T-helper 1 cell (primary cell): ENCODE measurements at places on chromosomes 5 and 9.

DNA sequence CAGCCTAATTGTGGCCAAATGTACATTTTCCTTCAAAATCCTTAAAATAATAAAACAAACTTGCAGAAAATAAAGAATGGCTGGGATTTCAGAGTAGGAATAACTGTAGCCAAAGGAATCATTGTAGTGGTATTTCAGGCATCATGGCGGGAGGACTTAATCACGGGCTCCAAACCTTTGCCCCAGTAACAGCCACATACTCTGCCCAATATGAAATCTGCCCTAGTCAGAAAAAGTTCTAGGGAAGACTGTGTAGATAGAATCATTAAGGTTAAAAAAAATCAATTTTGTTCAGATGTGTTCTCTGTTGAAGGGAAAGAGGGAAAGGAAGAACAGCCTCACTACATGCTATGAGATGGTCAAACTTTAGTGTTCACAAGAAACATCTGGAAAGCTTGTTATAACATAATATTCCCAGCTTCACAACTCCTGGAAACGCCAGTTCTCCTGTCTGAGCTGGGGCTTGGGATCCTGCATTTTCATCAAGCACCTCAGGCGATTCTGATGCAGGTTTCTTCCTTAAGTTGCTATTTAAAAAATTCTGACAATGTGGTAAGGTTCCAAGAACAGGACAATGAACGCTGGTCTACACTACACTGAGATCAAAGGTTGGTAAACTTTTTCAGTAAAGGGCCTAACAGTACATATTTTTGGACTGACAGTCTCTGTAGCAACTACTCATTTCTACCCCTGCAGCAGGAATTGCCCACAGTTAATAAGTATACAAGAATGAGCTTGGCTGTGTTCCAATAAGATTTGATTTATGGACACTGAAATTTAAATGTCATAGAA is 87.9 kb downstream of the CEMIP2 start:
- DNase-seq = no peak

DNA sequence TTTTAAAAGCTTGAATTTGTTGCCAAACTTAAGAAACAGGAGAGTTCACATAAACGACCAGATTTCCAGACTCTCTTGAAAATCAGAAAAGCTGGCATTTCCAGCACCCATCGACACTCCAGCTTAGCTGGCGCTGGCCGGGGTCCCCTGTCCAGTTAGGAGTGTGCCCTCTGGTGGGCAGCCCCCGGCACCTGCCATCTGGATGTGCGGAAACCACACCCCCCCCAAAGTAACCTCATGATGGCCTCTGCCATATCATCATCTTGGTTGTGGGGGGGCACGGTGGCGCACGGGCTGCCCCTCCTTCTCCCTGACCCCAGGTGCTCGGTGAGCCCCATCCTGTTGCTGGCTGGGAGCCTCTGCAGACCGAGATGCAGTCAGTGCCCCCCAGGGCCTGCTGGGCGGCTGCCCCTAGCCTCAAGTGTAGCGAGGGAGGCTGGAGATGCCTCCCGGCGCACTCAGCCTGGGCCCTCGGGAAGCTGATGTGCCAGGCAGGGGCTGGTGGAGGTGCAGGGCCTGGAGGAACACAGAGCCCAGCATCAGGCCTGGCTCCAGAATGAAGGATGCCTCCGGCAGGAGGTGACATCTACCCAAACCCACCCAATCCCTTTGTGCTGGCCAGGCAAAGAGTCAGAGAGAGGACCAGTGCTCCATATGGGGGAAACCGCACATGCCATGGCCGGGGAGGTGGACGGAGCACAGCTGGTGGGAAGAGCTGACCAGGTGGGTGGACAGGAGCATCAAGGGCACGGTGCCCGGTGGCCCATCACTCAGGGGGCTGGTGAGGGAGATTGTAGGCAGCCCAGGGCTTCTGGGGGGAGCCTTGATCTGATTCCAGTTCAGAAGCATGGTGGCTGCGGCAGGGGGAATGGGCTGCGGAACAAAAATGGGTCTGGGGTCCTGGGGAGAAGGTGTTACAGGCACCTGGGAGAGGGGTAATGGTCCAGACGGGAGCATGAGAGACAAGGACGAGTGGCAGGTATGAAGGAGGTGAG is 70.6 kb downstream of the ADAMTS2 start:
- DNase-seq = no peak

- no peak for DNase-seq
These were observed 137.1 kb upstream of the FSTL4 start for GRCh38 chr5:133749331-133749985.

DNA sequence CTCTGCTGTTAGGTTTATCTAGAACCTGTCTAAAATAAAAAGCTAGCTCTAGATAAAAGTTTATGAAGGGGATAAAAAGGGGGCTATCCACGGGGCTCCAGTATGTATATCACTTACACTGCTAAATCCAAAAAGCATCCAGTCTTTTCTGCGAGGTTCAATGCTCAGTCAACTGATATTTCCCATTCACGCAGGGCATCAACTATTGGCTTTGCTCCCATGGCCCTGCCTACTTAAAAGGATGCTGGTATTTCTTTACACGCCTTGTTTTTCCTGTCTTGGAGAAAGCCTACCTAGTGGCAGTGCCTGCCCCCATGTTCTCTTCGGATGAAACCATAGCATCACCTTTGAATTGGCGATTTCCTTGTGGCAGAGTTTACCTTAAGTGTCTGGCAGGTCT is 8.1 kb downstream of the SPRY4 start:
- DNase-seq = no peak

DNA sequence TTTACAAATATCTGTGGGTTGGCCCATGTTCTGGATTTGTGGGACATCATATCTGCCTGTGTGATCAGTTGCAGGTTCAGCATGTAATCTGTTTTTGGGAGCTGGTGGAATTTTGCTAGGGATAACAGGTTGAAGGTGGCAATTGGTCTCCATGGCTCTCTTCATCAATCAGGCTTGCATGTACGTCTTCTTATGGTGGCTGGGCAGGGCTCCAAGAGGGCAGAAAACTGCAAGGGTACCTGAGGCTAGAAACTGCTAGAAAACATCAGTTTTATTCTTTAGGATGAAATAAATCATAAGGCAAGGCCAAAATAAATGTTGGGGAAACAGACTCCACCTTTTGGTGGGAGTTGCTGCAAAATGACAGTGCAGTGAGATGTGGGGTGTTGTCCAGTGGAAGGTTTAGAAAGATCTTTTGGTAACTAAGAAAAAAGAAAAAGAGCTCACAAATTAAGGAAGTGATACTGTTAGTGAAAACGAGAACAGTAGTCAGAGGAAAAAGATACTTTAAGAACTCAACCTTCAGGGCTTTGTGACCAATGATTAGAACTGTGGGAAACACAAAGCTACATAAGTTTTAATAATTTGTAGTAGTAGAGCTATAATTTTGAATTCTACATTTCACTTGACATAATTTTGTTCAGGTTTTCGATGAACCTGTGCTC is 300.7 kb upstream of the IZUMO3 start:
- no peak for DNase-seq

DNA sequence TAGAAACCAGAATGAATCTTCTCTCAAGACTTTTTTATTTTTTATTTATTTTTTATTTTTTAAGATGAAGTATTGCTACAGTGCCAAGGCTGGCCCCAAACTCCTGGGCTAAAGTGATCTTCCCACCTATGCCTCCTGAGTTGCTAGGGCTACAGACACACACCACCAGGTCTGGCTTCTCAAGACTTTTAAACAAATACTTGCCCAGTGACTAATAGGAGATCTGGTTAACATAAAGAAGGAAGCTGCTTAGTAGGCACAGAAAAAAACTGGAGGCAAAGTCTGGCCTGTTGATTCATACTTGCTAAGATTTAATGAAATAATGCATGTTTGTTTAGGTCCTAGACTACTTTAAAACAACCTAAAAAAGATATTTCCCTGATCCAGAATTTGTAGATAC is 43.8 kb downstream of the SLC38A9 start:
- no peak for DNase-seq

DNA sequence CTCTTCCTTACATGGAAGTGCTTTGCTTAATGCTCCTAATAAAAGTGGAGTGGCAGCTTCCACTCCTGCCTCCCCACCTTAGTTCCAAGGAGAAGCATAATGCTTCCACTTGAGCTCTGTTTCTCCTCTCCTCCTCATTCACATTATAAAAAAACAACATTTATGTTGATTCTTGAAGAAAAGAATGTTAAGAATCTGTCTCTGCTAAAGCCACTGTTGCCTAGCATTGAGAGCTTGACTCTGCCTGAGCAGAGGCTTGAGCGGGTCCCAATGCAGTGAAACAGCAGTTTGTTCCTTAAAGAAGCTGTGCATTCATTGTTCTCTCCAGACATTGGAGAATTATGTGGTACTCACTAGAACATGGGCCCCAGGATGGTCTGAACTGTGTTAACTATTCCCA is 101.5 kb upstream of the GHR start:
- DNase-seq = no peak

GRCh38 chr5:38830521-38831051 is 15.2 kb upstream of the OSMR start:
- DNase-seq = no peak

DNA sequence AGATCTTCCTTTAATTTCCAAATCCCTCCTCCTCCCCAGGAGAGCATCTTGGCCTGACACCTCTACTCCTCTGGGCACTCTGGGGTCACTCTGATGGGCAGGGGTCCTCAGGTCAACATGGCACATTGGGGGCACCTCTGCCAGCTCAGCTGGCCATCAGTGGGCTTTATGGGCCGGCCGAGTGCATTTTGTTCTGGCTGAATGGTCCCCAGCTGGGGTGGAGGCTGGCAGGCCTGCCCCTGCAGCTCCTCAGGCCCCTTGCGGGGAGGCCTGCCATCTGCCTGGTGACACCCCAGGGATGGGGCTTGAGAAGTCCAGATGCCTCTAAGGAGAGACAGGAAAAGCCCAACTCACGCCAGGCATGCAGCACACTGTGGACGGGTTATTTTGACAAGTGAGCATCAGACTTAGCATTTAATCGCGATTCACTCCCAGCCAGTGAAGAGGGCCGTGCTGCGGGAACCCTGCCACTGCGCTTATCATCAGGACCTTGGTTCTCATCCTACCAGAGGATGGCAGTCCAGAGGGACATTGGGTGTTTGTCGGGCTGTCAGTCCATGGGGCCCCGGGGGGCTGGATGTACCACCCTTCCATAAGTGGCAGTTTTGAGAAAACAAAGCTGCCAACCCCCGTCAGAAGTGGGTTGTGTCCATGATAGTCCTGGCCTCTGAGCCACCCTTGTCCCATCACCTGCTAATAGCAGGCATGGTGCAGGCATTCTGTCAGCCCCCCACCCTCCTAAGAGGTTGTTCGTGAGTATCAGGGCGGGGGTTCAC is 21.7 kb downstream of the PHF2 start:
- no peak for DNase-seq

DNA sequence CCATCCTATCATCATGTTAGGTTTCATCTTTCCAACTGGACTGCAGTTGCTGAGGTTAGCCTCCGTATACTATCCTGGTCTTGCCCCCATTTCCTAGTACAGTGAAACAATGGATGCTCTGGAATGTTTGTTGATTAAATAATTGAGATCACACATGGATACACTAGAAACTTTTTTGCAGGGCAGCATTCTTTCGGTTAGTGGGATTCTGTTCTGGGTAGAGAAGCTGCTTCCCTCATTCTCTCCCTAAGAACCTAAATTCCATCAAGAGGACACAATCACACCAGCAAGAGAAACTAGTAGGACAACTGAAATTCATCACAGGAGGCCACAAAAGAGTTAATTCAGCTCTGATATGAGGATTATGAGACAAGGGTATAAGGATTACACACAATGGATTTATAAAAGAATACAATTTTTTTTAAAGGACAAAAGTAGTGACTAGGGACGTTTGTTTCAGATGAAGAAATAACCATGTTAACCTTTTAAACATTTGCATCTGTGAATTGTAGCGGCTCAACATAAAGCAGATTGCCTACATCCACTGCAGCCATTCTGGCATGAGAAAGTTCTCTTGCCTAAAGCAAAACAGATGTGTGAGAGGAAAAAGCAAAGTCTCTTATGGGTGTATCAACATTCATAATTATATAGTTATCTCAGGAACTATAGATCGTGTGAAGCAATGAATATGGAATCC is 162.7 kb upstream of the LHFPL2 start:
- no peak for DNase-seq

GRCh38 chr5:159519365-159519764 is 189.1 kb upstream of the IL12B start:
- no peak for DNase-seq

- DNase-seq = no peak
These were observed 23.3 kb downstream of the SAR1B start for GRCh38 chr5:134609232-134609851.

- DNase-seq = peak; percentile 59
These were observed at the start of gene ADAM19 for GRCh38 chr5:157575381-157576020. ADAM19 (minus strand) TSS chr5:157575775; CDS start chr5:157575696, 79 bp downstream.

- no peak for DNase-seq
These were observed 103.6 kb downstream of the C9orf152 start for GRCh38 chr9:110104261-110104809.

- no peak for DNase-seq
These were observed 21.2 kb upstream of the ZFAND5 start for GRCh38 chr9:72386186-72386585.

DNA sequence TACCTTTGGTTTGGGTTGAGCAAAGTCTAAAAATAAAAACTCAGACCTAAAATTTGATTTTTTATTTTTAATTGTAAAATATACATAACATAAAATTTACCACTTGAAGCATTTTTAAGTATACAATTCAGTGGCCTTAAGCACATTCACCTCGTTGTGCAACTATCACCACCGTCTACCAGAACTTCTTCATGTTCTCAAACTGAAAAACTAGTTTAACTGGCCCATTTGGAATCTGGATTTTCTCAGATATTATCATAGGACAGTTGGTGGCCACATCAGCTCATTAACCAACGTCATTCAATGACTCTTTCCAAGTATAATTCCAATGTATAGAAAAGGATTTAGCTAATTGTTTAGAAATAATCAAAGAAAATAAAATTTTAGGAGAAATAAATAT is 319.3 kb downstream of the TLE1 start:
- DNase-seq = no peak

- DNase-seq = no peak
These were observed 149.2 kb downstream of the CEP120 start for GRCh38 chr5:123273984-123274383.

- no peak for DNase-seq
These were observed 101.7 kb downstream of the GDNF start for GRCh38 chr5:37738057-37738691.

DNA sequence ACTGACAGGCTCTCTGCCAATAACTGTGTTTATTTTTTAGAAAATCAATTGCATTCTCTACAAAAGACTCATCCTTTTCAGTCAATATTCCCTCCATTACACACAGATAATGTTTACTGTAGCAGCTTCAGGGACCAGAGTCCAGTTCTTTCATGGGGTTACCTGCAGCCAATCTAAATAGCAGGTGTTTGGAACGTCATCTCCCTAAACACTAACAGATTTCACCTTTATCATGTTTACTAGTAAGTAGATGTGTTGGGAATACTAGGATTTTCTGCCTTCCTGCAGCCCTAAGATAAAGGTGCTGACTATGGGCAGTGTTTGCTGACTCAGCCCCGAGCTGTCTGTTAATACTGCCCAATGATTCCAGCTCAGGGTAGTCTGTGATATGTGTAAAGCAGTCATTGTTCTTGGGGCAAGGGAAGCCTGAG is 447.0 kb downstream of the KIF4B start:
- no peak for DNase-seq

GRCh38 chr5:151570058-151570457 is 21.1 kb downstream of the FAT2 start:
- DNase-seq = no peak
